ENCODE measurements at places on chromosomes 2 and 18.

DNA sequence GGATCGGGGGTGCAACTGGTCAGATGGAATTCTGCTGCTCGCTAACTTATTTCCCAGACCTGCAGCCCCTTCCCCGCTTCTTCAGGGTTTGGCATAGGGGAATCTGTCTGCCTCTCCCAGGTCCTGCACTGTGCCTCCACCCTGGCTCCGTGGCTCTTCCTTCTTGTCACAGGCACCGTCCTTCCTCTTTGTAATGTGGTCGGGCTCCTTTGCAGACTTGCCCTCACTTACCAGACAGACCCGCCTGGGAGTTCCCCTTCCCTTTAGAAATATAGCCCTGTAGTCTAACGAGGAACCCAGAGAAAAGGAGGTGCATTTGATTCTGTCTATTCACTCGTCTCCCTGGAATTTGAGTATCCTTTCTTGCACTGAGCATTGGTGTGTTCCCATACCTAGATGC lies 63.9 kb upstream of the PAX8 start:
- no peak for DNase-seq

- no peak for DNase-seq
Measured at GRCh38 chr18:32042337-32042736, 23.7 kb downstream of the RNF125 start.

- DNase-seq, result peak; percentile 35
Measured at GRCh38 chr2:3793249-3793648, 89.9 kb downstream of the DCDC2C start.

- DNase-seq, result no peak
Measured at GRCh38 chr2:108323619-108324018, 34.9 kb downstream of the SULT1C2 start.

DNA sequence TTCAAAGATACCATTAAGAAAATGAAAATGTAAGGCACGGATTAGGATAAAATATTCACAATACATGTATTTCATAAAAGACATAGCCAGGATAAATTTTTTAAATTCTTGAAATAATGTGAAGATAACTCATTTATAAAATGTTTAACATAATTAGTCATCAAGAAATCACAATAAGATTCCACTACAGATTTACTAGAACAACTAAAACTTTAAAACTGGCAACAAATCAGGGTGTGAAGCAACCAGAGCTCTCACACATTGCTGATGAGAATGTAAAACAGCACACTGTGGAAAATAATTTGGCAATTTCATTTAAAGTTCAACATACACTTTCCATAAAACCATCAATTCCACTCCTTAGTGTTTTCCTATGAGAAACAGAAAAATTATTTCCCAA lies 89.6 kb upstream of the UBE2E3 start:
- no peak for DNase-seq

DNA sequence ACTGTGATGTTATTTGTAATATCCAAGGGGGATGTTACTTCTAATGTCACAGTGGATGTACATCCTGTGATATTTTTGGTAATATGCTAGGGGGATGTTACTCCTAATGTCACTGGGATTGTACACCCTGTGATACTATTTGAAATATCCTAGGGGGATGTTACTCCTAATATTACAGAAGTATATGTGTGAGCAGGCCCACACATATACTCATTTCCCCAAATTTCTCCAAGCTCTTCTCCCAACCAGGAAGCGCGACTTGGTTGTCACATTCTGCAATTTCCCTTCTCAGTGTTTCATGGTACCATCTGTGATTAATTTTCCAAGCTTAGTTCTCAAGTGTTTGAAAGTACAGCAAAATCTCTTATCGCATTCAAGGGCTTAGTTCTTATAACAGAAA lies 29.5 kb upstream of the CHN1 start:
- DNase-seq, result no peak

DNA sequence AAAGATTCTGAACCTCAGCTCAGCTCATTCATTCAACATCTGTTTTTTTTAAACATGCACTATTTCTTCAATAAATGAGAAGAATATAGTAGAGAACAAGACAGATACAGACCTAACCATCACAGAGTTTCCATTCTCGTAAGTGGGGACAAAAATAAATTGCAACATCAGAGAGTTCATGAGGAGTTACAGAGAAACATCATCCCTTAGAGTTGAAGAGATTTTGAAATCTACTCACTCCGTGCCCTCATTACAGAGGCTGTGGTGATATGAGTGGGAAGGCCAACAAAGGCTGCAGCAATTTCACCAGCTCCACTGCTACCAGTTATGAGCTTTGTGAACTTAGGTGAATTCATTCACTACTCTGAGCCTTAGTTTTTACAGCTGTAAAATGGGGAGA lies 399.3 kb downstream of the BCL11A start:
- DNase-seq, result no peak

DNA sequence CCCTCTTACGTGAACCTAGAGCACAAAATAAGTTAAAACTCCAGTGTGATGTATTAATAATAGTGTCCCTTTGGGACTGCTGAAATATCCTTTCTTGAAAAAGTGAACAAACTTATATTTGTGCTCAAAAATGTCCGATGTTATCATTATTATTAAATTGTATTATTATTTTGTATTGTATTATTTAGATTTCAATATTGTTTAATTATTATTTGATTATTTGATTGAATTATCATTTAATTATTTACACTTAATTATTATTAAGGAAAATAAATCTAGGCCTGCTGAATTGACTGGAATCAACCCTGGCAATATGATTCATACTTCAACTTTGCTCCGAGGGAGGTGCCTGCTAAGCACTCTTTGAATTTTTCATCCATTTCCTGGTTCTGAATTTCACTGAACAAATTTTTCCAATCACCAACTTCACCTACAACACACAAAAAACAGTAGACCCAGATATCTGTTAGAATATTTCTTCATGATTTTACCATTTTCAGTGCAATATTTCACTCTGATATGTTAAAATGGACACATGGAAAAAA lies 10.9 kb upstream of the EIF2AK2 start:
- no peak for DNase-seq

GRCh38 chr2:166344286-166345113 lies 31.2 kb downstream of the SCN9A start:
- no peak for DNase-seq

- no peak for DNase-seq
Measured at GRCh38 chr2:88530081-88530480, 77.6 kb upstream of the FOXI3 start.

- DNase-seq, result no peak
Measured at GRCh38 chr2:223114170-223114569, 62.2 kb downstream of the KCNE4 start.
